Osteoblast (primary cell): ENCODE measurements at places on chromosomes 3 and 15.

DNA sequence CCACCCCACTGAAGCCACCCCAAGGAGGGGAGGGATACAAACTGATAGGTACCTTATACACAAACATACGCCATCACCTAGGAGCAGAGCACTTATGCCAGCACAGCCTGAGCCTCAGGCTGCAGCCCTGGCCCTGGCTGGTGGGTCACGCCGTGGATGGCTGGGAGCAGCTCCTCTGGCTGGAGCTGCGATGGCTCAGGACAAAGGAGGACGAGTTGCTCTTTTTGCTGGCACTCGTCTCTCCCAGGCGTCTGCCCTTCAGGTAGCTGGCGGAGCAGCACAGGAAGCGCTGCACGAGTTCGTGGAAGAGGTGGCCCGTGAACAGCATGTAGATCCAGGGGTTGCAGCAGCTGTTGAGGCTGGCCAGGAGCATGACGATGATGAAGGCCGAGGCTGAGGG, 16.6 kb downstream of the OXTR start:
- DNase-seq: peak; percentile 35

- DNase-seq: no peak
Observed at GRCh38 chr3:79587150-79587549, 180.6 kb downstream of the ROBO1 start.

GRCh38 chr3:26260139-26260538, 362.4 kb upstream of the LRRC3B start:
- no peak for DNase-seq

DNA sequence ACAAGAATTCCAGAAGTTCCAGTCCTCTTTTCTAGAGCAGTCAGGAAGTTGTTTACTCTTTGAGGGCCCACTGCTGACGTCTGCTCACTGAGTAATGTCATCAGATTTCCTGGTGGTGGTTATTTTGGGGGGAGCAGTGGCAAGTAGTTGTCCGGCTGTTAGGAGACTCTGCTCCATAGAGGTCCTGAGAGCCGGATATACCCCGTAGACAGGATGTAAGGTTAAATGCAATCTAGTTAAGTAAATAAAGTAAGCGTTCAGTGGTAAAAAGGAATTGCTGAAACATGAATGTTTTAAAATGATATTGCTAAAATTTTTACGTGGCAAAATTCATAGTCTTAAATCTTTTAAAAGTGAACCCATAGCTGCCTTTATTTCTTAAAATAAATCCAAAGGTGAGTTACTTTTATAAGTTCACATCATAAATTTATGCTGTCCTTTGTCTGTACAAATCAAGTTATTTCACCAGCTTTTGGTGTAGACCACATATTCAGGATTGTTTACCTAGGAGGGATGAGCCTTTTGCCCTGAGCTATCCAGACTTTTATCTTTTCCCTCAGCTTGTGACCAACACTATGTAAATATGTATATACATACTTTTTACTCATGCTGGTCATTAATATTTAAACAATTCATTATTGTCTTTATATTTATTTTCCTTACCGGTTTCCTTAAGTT, 65.8 kb downstream of the PDE8A start:
- peak; percentile 66 for DNase-seq

GRCh38 chr3:52679199-52679538, 6.5 kb downstream of the PBRM1 start:
- DNase-seq: no peak
